ENCODE measurements at places on chromosomes 12 and 14.

GRCh38 chr12:74441872-74442271 is 95.8 kb upstream of the ATXN7L3B start:
- no peak for DNase-seq

- no peak for DNase-seq
These were observed 109.0 kb upstream of the ATP2B1 start for GRCh38 chr12:89817501-89818226.

DNA sequence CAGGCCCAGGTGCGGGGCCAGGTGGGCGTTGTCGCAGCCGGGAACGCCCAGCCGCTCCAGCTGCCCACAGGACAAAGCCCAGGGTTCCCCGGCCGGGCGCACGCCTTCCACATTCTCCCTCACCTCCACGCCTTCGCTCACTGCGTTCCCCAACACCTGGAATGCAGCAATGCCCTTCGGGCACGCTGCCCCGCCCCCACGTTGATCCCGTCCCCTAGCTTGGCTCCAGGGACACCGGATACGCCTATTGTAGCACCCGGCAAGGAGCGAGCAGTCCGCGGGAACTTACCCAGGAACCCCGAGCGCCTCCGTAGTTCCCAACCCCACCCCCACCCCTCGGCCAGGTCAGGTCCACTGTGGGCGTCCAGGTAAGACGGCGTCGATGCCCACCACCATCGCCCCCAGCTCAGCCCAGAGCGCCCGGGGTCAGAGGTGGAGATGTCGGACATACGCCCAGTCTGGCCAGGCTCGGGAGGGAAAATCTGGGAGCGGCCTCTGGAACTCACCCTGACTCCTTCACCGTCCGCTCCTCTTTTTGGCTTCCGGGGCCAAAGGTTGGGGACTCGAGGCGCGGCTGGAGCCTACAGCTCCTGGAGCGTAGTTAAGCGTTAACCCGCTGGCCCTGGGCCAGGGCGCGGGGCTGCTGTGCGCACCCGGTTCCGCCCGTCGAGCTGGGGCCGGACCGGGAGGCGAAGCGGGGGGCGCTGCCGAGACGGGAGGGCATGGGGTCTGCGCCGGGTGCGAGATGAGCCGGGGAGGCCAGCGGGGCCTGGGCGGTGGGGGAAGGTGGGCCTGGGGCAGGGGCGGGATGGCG is 594 bp upstream of the CEP170B start:
- no peak for DNase-seq

DNA sequence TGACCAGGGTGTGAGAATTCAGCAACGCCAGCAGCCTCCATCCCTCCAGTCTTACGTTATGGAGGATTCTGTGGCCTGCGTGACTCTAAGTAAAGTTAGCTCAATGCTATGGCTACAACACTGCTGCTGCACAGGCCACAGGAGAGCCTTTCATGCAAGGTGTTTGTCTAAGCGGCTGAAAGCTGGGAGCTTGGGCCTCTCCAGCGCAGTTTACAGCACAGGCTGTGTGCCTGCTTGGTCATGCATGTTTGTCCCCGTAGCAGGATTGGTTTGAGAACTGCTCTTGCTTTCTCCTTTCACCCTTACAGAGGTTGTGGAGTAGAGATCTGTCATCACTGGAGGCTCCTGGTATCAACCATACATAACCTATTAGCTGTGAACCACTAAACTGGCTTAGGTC is 113.1 kb upstream of the TMCC3 start:
- no peak for DNase-seq

- no peak for DNase-seq
These were observed 85.2 kb upstream of the PRMT8 start for GRCh38 chr12:3405821-3406220.

- DNase-seq: peak; percentile 99
These were observed 14.7 kb downstream of the SERPINA1 start for GRCh38 chr14:94373708-94374107.

GRCh38 chr12:127416796-127417195 is 850.2 kb upstream of the TMEM132C start:
- peak; percentile 46 for DNase-seq

- peak; percentile 74 for DNase-seq
These were observed 97.9 kb upstream of the FAR2 start for GRCh38 chr12:29051221-29051620.

DNA sequence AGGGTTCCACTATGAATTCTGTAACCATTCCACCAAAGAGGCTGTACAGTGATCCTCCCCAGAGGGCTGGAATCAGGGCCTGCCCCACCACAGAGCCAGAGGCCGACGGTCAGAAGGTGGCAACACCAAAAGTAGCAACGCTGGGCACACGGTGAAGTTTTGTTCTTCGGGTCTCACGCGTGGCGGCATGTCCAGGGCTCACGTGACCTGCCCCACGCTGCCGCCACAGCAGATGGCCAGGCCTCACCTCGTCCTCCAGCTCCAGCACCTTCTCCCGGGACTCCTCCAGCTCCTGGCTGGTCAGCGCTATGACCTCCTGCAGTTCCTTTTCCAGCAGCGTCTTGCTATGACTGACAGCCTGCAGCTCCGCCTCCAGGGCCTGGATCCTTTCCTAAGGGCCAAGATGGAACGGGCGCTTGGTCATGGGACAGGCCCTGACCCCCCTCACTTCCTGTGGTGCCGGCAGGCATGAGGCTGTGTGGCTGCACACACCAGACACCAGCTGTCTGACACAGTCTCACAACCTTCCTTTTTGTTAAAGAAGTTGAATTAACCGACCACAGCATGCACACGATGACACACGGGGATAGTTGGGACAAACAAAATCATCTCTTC is 22.4 kb upstream of the ANKLE2 start:
- DNase-seq: no peak

GRCh38 chr14:58713677-58714076 is 75.9 kb downstream of the DACT1 start:
- no peak for DNase-seq

DNA sequence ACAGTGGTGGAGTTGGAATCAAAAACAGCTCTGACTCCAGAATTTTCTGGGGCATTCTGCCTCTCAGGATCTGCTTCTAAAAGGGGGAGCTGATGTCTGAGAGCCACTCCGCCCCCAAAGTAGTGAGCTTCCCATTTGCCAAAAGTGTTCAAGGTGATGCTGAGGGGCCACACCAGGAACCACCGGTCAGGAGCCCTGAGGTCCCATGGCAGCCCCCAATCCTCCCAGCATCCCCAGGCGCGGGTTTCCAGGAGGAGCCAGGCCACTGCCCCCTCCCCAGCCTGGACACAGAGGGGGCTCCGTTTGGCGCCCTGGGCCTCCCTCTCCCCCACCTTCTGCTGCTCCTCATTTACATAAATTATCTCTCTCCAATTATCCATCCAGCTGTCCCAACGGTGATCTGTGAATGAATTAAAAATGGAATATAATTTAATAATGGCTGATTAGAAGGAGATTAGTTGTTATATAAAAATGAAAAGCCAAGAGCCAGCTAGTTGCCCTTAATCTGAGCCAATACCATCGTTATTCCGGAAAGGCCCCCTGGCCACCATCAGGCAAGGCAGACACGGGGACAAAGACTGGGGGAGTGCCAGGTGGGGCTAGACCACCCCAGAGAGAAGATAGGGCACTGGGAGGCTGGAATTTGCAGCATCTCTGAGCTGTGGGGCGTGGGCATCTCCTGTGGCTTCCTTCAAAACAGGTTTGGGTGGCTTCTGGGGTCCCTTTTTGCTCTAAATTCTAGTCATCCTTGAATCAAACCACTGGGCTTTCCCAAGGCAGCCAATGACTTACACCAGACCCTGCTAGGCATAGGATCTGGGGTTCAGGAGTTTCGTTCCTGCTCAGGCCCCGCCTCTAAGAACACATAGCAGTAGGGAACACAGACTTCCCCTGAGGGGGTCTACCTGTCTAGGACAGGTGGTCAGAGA is 19.7 kb upstream of the VSX2 start:
- DNase-seq: no peak

GRCh38 chr14:57057803-57058202 is 210.9 kb downstream of the EXOC5 start:
- DNase-seq: no peak

GRCh38 chr14:100784523-100785337 is 41.2 kb upstream of the MEG3 start:
- no peak for DNase-seq

DNA sequence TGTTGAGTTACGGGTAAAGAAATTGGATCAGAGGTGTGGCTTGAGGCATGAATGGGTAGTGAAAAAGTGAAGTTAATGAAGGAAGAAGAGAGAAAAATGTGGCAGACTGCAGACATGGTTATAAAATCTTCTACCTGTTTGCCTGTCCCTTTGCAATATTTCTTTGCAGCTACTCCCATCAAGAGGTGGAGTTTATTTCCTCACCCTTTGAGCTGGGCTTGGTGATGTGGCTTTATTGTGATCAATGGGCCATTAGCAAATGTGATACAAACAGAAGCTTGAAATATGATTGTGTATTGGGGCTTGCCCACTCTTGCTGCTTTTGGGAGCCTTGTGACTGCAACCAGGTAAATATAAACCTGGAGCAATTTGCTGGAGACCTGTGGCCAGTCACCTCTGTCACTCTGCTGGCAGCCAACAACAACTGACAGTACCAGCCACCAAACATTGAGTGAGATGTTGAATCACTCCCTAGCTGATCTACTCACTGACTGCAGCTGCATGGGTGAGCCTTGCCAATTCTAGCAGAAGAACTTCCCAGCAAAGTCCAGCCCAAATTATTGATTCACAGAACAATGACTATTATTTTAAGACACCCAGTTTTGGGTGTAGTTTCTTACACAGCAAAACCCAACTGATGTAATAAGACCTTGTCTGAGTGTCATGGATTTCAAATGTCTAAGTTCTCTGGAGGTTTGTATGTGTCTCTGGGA is 151.0 kb upstream of the ATP2B1 start:
- DNase-seq: peak; percentile 57

GRCh38 chr12:63977441-63977840 is 132.9 kb downstream of the SRGAP1 start:
- peak; percentile 51 for DNase-seq

GRCh38 chr12:19058235-19059021 is 71.1 kb upstream of the PLEKHA5 start:
- DNase-seq: peak; percentile 34

GRCh38 chr12:71685914-71686657 is at the start of gene TMEM19:
Gene TMEM19, plus strand, starts transcription at chr12:71686082. Its CDS starts 599 bp downstream, at chr12:71686681.
- peak; percentile 86 for DNase-seq

GRCh38 chr12:13277293-13277692 is 80.8 kb downstream of the EMP1 start:
- peak; percentile 7 for DNase-seq

- DNase-seq: no peak
These were observed 21.3 kb upstream of the BCDIN3D start for GRCh38 chr12:49863946-49864797.

- DNase-seq: no peak
These were observed 470.0 kb downstream of the EGLN3 start for GRCh38 chr14:33480887-33481184.

DNA sequence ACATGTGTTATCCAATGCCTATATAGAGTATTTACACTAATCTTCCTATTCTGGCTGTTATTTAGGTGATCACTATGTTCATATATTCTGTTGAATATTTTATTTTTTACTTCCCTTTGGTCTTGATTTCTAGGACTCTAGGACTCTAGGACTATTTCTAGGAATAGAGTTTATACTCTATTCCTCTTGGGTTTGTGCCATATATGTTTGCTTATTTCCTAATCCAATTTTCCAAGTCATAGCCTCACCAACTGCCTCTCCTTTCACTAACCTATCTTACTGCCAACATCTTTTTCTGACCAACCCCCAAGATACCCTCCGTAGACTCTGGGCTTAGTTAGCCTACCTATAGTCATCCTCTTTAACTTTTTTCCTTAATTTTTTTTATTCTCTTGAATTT is 28.5 kb downstream of the ARF6 start:
- no peak for DNase-seq

- DNase-seq: no peak
These were observed 15.0 kb downstream of the TECPR2 start for GRCh38 chr14:102377696-102378095.

DNA sequence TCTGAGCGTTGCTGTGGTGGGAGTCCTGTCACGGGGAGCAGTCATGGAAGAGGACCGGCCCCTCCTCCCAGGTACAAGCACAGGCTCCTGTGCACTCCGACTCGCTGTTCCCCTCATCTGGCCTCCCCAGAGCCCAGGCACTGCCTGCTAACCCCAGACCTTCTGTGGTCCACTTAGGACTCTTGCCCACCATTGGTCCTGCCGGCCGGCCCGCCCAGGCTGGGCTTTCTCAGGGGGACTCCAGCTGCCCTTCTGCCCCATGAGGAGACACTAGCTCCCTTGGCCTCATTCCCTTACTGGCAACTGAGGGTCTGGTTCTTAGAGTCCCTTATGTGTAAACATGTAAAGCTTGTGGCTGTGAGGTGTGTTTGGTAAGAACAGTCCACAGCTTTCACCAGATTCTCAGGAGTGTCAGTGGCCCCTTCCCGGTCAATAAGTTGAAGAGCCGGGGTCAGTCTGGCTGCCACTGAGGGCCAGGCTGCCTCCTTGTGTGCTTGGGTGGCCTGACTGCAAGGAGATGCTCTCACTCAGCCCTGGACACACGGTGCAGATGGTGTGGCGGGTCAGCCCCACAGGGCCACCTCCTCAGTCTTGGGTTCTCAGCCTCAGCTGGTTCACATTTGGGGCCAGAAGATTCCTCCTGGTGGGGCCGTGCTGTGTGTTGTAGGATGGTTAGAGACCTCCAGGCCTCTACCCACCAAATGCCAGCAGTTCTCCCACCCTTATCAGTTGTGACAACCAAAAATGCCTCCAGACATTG is 43.6 kb downstream of the DDX51 start:
- DNase-seq: no peak

DNA sequence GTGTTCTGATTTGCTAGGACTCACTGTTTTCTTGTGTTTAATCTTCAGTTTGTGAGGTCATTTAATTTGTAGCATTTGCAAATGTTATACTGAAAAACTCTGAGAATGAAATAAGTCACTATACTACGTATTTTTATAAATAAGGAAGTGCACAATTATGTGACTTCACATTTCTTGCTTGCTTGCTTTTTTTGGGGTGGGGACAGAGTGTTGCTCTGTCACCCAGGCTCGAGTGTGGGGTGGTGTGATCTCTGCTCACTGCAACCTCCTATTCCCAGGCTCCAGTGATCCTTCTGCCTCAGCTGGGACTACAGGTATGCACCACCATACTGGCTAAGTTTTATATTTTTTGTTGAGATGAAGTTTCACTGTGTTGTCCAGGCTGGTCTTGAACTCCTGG is 32.7 kb downstream of the RBM25 start:
- DNase-seq: no peak

GRCh38 chr12:16542586-16542985 is 63.4 kb downstream of the LMO3 start:
- DNase-seq: no peak
